Lung microvascular endothelial cell (primary cell): ENCODE measurements at places on chromosomes 4 and X. TPM values are rescaled to one million over a fixed set of nuclear protein-coding genes. Genes with fewer than 3 reads are reported as not detected.

- DNase-seq = no peak
These were observed 39.3 kb upstream of the SPINK2 start for GRCh38 chr4:56860781-56861180.

HHIP gene
- 59.1 and 154 TPM in 2 replicates for total RNA-seq

GRCh38 chr4:107037199-107037584 lies 1.1 kb upstream of the DKK2 start:
- DNase-seq = peak; percentile 42

HPGD gene
- not detected in 2 replicates for total RNA-seq

DNA sequence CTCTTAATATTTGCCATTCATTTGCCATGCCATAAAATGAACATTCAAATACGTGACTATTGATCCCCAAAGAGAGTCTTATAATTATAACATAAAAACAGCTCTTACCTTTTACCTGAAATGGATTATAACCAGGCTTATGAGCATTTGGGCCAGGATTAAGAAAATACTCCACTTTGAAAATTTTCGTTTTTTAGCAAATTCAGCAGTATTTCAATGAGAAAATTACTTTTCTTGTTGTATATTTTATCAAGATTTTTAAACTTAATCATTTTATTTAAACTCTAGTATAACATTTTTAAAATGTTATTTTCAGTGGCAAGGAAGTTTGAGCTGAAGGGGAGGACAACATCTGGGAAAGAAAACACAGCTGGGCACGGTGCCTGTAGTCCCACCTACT lies 59.0 kb upstream of the RAPGEF2 start:
- no peak for DNase-seq

- DNase-seq = no peak
These were observed 93.4 kb downstream of the SPCS3 start for GRCh38 chr4:176413171-176413570.

DNA sequence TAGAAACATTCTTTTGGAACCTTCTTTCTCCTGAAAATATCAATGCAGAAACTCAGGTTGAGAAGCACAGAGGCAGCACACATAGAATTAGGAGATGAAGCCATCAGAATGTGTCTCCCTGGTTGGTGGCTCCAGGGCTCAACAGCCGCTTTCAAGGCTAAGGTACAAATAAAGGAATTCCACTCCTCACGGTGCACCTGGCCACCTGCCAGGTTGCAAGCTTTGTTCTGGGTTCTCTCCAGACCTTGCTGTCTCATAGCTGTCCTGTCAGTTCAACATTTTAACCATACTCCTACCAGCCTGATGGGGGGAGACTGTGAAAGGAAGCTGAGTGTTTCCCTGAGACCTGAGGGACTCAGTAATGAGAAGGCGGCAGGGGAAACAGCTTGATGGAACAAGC lies 96.3 kb upstream of the HPF1 start:
- no peak for DNase-seq
